ENCODE measurements at places on chromosomes 2 and 18. TPM values are rescaled to one million over a fixed set of nuclear protein-coding genes. Genes with fewer than 3 reads are reported as not detected.

Gene MRO
- not detected for total RNA-seq

Gene PDCD1
- total RNA-seq: 0.36 TPM

GRCh38 chr2:102251042-102251848 lies 60.1 kb upstream of the IL1RL1 start:
- peak; percentile 56 for DNase-seq

- no peak for DNase-seq
These were observed 209.2 kb upstream of the STON1 start for GRCh38 chr2:48320742-48321141.

- DNase-seq: no peak
These were observed 129.3 kb upstream of the REV1 start for GRCh38 chr2:99619151-99619550.
